ENCODE measurements at places on chromosomes 11 and 22.

GRCh38 chr11:74522776-74523175, 29.3 kb upstream of the LIPT2 start:
- no peak for DNase-seq

DNA sequence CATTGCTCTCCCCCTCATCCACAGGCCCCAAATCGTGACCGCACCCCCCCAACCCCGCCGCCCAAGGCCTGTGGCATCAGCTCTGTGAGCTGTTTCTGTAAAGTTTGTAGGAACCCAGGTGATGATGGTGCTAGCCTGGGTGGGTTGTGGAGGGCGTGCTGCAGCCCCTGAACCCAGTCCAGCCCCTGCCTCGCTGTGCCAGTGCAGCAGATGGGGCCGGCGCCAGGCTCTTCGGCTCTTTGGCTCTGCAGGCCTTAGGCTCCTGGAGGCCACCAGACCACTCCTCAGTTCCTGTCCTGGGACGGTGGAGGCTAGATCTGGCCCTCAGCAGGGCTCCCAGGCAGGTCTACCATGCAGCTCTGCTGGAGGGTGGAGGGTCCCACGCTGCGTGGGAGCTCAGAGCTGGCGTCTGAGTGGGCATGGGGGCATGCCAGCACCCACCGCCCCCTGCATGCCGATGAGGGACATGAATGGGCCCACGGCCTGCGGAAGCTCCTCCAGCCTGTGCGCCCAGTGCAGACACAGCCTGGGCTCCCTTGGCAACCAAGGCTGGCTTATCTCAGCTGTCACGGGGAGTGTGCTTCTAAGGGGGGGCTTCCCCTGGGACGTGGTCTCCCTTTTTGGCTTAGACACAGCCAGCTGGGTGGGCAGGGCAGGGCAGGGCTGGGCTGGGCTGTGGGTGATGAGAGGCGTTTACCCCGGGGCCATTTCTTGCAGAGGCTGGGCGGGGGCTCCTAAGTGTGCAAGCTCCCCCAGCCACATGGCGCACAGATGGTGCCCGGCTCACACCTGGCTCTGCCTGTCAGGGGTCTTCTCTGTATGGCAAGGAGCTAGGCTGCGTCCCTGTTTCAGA, 1187.6 kb downstream of the BRD1 start:
- no peak for DNase-seq

- no peak for DNase-seq
Observed at GRCh38 chr11:61503135-61503770, 5.3 kb upstream of the LRRC10B start.

GRCh38 chr11:12127206-12127898, 17.0 kb downstream of the MICAL2 start:
- no peak for DNase-seq

- DNase-seq = no peak
Observed at GRCh38 chr11:114060392-114061047, 1.0 kb downstream of the ZBTB16 start.

DNA sequence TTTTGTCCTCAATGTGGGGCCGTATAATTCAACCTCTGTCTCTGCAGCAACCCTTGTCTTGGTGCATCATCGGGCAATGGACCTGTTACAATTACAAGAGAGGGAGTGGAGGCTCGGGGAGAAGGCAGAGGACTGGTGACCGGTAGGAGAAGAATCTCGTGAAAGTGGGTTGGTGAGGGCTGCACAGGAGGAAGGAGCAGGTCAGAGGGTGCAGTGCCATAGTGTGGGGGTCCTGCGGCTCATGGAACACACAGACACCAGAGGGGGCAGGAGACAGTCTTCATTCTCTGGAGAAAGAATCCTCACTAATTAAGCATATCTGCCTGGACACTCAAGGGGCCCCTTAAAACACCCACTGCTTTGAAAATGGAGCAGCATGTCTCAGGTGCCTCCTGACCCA, 174.7 kb upstream of the B3GAT1 start:
- no peak for DNase-seq

GRCh38 chr22:20524004-20524481, 16.6 kb downstream of the MED15 start:
- DNase-seq = peak; percentile 20

GRCh38 chr11:112318661-112319060, 58.0 kb upstream of the PLET1 start:
- no peak for DNase-seq

- DNase-seq = no peak
Observed at GRCh38 chr11:96094156-96094555, 170.2 kb upstream of the MTMR2 start.

DNA sequence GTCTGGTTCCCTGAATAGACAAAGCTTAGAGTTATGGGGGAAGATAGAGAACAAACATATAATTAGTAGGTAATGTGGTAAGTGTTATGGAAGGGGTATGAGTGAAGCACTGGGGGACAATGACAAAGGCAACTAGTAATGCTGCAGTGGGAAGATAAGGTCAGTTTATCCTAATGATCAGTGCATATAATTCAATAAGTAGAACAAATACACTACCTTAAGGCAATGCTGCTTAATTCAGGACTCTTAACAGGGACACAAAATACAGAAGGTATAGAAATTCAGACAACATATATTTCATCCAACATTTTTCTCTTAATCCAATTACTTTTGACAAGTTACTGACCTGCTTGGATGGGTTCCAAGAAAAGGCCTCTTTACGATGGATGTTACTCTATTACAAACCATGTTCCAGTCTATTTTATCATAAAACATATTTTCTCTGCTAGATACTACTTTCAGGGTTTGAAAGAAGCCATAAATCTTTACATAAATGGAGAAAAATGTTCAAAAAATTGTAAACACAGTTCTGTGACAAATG, 1186.2 kb downstream of the LRRC4C start:
- DNase-seq = no peak

DNA sequence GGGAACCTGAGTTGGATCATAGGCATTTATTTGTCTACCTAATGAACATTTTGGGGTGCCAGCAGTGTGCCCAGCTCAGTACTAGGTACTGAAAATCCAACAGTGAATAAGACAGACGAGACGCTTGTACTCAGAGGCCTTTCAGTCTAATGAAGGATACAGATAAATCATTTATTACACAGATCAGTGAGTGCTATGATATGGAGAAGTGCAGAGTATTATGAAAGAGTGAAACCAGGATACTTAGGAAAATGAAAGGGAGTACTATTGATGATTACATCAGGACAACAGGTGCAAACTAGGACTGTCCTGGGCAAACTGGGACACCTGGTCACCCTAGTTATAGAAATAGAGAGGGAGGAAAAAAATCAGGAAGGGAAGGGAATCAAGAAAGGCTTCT, 207.5 kb upstream of the NCAM1 start:
- DNase-seq = no peak

DNA sequence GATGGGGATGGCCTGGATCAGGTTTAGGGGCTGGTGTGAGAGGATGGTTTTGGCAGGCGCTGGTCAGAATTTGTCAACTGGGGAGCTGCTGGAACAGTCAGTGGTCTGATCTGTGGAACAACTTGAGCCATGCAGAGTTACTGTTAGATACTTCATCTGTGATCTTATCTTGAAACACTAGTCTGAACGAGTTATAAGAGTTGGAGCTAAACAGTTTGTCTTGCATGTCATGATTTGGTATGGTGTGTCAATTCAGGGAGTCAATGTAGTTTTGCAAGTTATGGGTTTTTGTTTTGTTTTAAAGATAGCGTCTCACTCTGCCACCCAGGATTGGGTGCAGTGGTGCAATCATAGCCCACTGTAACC, 54.1 kb downstream of the ST3GAL4 start:
- DNase-seq = no peak

- no peak for DNase-seq
Observed at GRCh38 chr11:126880872-126881271, 119.7 kb downstream of the KIRREL3 start.

DNA sequence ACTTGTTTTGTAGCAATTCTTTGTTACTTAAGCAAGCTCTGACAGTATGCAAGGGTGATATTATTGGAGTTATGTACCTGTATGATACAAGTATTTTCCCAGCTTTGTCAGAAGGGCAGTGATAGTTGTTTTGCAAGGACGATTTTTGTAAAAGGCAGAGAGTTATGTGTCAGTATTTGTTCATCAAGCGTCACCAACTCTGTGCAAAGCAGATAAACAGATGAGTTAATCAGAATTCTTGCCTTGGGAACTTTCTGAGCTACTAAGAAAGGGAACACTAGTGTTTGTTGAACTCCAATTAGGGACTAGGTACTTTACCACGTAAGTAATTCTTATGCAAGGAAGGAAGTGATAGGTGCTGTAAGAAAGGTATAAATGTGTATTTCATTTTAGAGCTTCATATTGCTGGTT, 1.4 kb downstream of the USP47 start:
- DNase-seq = peak; percentile 27

DNA sequence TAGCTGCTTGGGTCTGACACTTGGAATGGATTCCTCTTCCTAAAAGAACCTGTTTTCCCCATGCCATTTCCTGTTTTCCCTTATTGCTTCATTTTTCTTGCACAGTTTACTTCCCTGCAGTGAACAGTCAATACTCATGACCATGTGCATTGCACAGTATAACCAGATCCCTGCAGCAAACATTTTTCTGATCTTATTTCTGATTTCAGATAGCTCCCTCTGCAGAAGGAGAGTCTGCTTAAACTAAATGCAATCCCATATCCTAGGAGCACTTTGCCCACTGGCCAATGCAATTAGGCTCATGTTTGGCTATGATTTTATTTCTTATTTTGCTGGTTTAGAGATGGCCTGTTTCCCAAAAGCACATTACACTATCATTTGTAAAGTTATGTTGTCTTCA, 96.7 kb upstream of the CD44 start:
- DNase-seq = no peak

DNA sequence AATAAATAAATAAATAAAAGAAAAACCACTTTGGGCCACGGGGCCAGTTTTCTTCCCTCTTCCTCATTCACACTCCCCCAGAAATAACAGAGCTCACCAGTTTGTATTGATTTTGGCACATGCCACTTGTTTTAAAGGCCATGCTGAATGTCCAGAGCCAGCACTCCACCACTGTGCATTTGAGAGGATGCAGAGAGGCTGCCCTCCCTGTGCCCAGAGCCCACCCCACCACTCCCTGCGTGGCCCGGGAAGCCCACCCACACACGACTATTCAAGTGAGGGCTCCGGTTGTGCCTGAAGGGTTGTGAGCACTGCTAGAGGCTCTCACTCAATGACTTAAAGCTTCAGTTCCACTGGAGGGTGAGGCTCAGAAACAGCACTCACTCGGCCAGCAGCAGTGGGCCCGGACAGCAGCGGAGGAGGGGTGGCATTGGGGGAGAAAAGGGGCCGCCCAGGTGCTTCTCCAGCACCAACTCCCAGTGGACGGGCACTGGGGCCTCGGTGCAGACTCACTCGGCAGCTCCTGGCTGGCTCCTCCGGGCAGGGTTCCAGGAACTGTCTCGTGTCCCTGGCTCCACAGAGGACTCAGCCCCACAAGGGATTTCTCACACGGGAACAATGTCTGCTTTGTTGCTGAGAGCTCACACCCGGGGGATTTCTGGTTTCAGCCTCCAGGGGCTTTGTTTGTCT, 112.7 kb downstream of the SHANK2 start:
- DNase-seq = no peak

GRCh38 chr11:86073948-86074347, 5.1 kb upstream of the PICALM start:
- DNase-seq = no peak

DNA sequence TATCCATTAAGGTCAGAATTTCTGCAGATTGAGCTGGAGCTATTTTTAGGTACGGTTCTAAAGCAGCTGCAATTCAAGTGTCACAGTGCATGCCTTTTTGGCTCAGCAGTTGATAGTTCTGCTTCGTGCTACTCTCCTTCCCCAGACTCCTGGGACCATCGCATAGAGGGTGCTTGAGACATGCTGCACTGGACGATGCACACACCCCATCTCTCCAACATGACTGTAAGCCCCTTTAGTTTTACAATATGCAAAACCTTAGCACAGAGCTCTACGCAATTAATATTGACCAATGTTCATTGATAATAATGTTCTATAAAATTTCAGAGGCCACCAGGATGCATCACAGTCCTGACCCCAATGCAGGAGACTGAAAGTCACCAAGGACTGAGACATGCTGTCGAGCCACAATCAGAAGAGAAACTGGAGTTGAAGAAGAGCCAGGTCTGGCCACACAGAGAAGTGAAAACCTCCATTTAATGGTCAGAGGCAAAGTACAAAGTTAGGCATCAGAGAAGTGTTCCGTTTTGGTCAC, 120.9 kb upstream of the ZC3H12C start:
- no peak for DNase-seq

GRCh38 chr22:49005557-49005956, 822.1 kb downstream of the BRD1 start:
- no peak for DNase-seq

DNA sequence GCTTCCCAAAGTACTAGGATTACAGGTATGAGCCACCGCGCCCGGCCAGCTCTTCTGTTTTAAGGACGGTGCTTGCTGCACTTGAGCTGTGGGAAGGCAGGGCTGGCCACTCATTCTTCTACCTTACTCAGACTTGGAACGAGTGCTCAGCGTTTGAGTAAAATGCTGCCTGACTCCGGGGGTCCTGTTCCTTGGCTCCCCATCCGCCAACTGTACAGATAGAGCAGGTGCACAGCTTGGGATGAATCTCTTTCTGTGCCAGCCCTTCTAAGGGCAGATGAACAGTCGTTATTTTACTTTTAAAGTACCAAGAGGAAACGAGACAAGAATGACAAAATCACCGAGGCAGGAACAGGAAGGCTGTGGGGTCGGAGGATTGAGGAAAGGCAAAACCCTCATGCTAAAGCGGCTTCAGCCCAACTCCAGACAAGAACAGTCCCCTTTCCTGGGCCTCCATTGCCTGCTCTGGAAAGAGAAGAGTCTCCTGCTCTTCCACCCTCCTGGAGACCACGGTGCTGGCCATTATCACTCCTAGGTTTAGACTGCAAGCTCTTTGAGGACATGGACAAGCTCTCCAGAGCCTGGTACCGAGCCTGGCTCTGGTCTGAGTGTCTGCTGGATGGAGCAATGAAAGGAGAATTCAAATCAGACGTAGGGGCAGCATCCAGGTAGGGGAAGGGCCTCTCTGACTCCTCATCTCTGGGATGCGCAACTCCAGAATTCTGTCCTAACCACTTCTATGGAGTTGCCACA, 1.1 kb upstream of the SUN2 start:
- no peak for DNase-seq

DNA sequence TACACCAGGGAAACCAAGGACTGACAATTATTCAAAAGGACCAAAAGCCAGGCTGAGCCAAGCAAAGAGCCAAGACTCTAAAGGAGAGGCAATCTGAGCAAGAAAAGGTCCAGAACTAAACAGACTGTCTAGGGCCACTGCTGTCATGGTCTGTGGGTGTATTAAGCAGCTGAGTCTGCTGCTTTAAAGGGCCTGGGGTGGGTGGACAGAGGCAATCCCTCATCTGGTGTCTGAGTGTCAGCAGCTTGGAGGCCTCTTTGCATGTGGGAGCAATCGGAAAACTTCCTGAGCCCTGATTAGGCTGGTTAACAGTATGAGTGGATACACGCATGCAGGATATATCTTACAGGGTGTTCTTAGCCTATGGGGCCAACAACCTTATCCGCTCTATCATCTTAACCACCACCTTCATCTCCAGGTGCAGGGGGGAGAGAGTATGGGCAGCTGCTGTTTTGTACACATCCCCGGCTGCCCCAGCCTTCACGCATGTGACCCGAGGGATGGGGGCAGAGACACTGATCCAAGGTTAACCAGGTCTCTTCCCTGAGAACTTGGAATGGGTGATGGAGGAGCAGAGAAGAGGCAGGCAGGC, 67.5 kb upstream of the TIMP3 start:
- no peak for DNase-seq

Data from CD4-positive, alpha-beta T cell treated with Interleukin-6 at 100 ng/mL for 8 hours (primary cell).